ENCODE measurements at places on chromosomes 5 and 9.

DNA sequence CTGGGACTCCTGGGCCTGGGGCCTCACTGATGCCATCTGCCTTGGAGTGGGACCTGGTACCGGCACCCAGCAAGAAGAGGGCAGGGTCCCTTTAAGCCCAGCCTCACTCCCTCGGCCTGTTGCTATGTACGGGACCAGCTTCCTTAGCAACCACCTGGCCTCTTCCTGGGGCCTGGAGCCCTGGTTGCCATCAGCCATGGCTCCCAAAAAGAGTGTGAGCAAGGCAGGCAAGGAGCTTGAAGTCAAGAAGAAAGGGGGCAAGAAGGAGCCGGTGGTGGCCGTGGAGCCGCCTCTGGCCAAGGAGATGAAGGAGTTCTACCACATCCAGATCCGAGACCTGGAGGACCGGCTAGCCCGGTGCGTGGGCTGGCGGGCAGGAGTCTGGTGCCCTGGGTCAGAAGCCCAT, at the start of gene CFAP157:
Gene CFAP157, plus strand, starts transcription at position 153 of the 406 bp plus-strand sequence. Its CDS starts 44 bp downstream, at position 197.
- no peak for DNase-seq

GRCh38 chr5:54693936-54694657, 176.5 kb downstream of the SNX18 start:
- no peak for DNase-seq

- DNase-seq, result no peak
These were observed 754.7 kb downstream of the DTWD2 start for GRCh38 chr5:118233606-118234005.

GRCh38 chr9:8890695-8891094, 1091.1 kb upstream of the DMAC1 start:
- no peak for DNase-seq

DNA sequence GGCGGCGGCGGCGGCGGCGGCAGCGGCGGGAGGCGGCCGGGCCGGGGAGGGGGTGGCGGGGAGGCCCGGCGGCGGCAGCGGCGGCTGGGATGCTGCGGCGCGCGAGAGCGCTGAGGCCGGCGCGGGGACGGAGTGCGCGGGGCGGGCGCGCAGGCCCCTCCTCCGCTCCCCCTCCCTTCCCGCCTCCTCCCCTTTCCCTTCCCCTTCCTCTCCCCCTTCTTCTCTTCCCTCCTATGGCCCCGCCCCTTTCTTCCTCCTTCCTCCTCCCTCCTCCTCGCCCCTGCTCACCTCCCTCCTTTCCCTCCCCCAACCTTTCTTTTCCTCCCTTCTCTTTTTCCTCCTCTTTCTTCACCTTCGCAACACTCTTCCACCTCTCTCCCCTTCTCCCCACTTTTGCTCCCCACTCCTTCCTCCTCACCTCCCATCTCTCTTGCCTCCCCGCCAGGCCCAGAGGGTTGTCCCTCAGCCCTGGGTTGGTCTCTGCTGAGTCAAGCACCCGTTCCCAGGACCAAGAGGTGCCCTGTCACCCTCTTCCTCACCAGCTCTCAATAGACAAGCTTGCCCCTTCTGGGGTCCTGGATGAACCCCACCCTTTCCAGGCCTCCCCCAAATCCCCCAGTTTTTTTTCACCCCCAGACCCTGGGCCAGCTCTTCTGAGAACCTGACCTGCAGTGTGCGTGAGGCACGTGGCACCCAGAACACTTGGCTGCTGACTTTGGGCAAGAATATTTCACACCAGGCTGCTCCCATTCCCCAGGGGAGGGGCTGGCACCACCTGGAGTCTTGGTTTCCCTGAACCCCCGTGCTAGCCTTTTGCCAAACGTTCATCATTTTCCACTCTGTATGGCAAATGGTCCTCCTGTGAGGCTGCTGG, at the start of gene SEMA4D:
Gene SEMA4D, minus strand, starts transcription at position 136 of the 874 bp plus-strand sequence. CDS start 92,657 bp downstream, outside the sequence.
- no peak for DNase-seq

Data from NCI-H2081 treated with DMSO at 0.1 percent for 48 hours (cell line).